ENCODE measurements at places on chromosomes 1 and 21. TPM values are rescaled to one million over a fixed set of nuclear protein-coding genes. Genes with fewer than 3 reads are reported as not detected.

- no peak for DNase-seq
- H3K27me3 ChIP-seq, result peaks cover 2% of the 10 kb centered on the region
Observed at GRCh38 chr1:167060141-167061072, 29.8 kb downstream of the GPA33 start.

GRCh38 chr1:22722901-22723550, 12.4 kb downstream of the EPHB2 start:
- H3K36me3 ChIP-seq, result no peaks in the 10 kb centered on the region
- no peak for DNase-seq
- no peak overlapping the region for H3K27ac ChIP-seq

GRCh38 chr1:230696722-230697437, 17.0 kb downstream of the AGT start:
- peaks cover 3% of the 10 kb centered on the region for H3K27me3 ChIP-seq
- H3K4me3 ChIP-seq, result no peak overlapping the region
- no peak for DNase-seq
- no peak overlapping the region for H3K27ac ChIP-seq
- H3K4me1 ChIP-seq, result peaks cover 18% of the 10 kb centered on the region

- no peak for DNase-seq
- H3K4me3 ChIP-seq, result no peak overlapping the region
- H3K36me3 ChIP-seq, result no peaks in the 10 kb centered on the region
- no peaks in the 10 kb centered on the region for H3K27me3 ChIP-seq
- H3K4me1 ChIP-seq, result peaks cover 30% of the 10 kb centered on the region
- no peak overlapping the region for H3K27ac ChIP-seq
Observed at GRCh38 chr1:183212870-183213269, 26.8 kb downstream of the LAMC2 start.

- H3K27me3 ChIP-seq, result peaks cover 2% of the 10 kb centered on the region
- H3K4me1 ChIP-seq, result no peaks in the 10 kb centered on the region
- DNase-seq, result no peak
- peaks cover 9% of the 10 kb centered on the region for H3K36me3 ChIP-seq
- H3K27ac ChIP-seq, result no peak overlapping the region
Observed at GRCh38 chr21:41410767-41411448, 15.1 kb upstream of the MX1 start.

TRABD2B gene
- 1.1 TPM for total RNA-seq
